ENCODE measurements at places on chromosomes 3 and 15. TPM values are rescaled to one million over a fixed set of nuclear protein-coding genes. Genes with fewer than 3 reads are reported as not detected.
A peak's percentile ranks its signal among the peaks of the same experiment; 100 is the strongest.

The NPRL2 gene
- total RNA-seq = 22.1 TPM

The CISH gene
- 0.59 TPM for total RNA-seq

The NIT2 gene
- 37.0 TPM for total RNA-seq

The PRKAR2A gene
- total RNA-seq = 51.3 TPM

- DNase-seq = no peak
Observed at GRCh38 chr3:179716811-179717210, 64.0 kb downstream of the USP13 start.

The ZKSCAN7 gene
- total RNA-seq = not detected

DNA sequence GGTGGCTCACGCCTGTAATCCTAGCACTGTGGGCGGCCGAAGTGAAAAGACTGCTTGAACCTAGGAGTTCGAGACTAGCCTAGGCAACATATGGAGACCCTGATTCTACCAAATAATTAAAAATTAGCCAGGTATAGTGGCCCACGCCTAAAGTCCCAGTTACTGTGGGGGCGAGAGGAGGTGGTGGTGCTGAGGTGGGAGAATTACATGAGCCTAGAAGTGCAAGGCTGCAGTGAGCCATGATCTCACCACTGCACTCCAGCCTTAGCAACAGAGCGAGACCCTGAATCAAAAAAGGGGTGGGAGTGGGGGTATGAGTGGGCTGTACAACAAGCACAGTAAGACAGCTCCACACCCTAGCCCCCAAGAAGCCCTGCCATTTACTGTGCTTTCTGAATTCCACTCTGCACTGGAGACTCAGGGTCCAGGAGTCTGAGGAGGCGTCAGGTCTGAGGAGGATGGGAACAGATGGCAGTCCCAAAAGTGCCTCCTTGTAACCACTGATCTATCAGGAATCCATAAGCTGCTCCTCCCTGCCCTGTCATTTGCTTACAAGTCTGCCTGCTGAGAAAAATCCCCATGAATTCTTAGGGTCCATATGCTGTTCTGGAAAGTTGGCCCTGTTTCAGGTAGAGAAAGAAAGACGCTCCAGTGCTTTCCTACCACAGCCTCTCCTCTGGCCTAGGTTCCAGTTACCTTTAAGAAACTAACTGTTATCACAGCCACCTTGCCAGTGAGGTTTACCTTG, 171.1 kb downstream of the MAGI1 start:
- DNase-seq = no peak

The TXNRD3 gene
- total RNA-seq = 10.0 TPM

DNA sequence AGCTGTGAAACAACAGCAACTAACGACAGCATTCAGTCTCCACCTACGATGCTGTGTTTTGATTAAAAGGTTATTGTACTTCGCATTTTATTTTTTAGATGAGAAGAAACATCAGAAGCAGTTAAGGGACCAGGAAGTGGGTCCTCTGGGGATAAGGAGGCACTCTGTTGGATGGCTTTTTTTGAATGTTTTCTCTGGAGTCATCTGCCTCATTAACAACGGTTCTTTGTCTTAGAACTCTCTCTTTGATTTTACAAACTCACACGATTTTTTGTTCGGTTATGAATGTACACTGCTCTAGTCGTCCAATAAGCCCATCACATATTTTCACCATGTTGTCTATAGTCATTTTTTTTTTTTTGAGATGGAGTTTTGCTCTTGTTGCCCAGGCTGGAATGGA, 36.0 kb upstream of the ARPIN start:
- no peak for DNase-seq

The CFAP20DC gene
- total RNA-seq = 1.1 TPM

- DNase-seq = peak; percentile 51
Observed at GRCh38 chr3:42822828-42823227, 13.6 kb downstream of the ACKR2 start.

The PRR20G gene
- not detected for total RNA-seq

DNA sequence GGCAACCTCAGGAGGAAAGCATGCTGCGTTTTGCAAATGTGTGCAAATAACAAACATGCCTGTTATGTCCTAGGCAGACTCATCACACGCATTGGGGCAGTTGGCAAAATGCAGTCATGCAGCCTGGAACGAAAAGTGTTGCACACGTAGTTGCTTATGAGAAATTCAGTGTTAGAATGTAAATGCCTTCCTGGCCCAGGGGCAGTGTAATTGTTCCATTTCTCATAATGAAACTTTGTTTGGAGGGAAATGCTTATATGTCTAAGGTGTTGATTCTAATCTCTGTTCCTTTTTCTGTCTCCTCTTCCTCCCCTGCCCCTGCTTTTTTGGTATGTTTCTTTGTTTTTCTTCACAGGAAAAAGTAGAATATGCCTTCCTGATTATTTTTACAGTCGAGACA, 156.0 kb downstream of the CACNA1D start:
- no peak for DNase-seq

- no peak for DNase-seq
Observed at GRCh38 chr3:148878095-148878494, 13.0 kb downstream of the CPA3 start.

GRCh38 chr3:189805375-189806067, 174.3 kb downstream of the TP63 start:
- no peak for DNase-seq

DNA sequence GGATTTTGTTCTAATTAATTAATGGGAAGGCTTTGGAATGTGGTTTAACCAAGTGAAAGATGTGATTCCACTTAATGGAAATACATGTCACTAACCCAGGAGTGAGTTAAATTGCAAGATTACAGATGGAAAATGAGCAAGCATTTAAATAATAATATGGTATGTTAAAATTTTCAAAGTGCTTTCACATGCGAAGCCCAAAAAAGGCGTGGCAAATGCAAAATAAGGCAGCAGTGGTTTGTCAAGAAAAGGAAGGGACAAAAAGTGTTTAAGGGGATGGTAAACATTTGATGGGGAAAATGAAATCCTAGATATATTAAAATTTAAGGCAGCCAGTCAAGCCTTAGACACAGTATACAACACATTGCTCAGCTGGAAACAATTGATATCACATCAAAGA, 2.9 kb downstream of the TICRR start:
- peak; percentile 6 for DNase-seq

- DNase-seq = no peak
Observed at GRCh38 chr3:38151667-38152265, 13.3 kb downstream of the MYD88 start.

The FBXO40 gene
- total RNA-seq = not detected

GRCh38 chr3:59286791-59287531, 237.1 kb upstream of the CFAP20DC start:
- peak; percentile 68 for DNase-seq

The DZIP1L gene
- 6.2 TPM for total RNA-seq

- no peak for DNase-seq
Observed at GRCh38 chr3:193599393-193599792, 6.4 kb downstream of the OPA1 start.

The ALDH1L1 gene
- 1.5 TPM for total RNA-seq

- DNase-seq = peak; percentile 68
Observed at GRCh38 chr3:15815696-15816095, 17.9 kb upstream of the ANKRD28 start.

The TMEM108 gene
- not detected for total RNA-seq

The SPINK8 gene
- total RNA-seq = not detected

- peak; percentile 83 for DNase-seq
Observed at GRCh38 chr15:89167267-89168176, 53.9 kb downstream of the RLBP1 start.

GRCh38 chr3:171970301-171970788, 69.0 kb upstream of the FNDC3B start:
- DNase-seq = no peak

The CTXN2 gene
- total RNA-seq = not detected

The SLITRK3 gene
- not detected for total RNA-seq

GRCh38 chr3:39184081-39184967, 8.1 kb downstream of the XIRP1 start:
- DNase-seq = no peak

The THSD4 gene
- 38.2 TPM for total RNA-seq

GRCh38 chr15:58988006-58988785, 733 bp downstream of the RNF111 start:
- DNase-seq = peak; percentile 37

GRCh38 chr3:183475016-183475763, 46.8 kb upstream of the MCF2L2 start:
- DNase-seq = no peak

- no peak for DNase-seq
Observed at GRCh38 chr3:30768046-30768445, 126.4 kb downstream of the GADL1 start.

DNA sequence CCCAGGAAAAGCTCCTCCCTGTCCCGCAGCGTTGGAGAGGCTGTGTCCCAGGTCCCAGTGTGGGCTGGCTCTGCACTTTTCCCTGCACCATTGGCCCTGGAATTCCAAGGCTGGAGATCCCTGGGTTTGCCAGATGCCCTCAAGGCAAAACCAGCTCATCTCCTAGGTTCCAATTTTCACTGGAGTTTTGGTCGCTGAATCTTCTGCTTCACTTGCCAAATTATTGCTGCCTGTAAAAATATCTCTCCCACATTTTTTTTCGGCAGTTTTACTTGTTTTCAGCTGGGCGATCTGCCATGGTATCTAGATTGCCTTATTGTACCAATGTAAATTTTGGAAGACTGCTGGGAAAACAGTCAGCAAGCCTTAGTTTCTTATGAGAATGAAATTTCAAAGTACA, 150.9 kb upstream of the ATP10A start:
- no peak for DNase-seq

Data from MCF 10A (cell line).